Uterus (tissue), 4 donors: ENCODE measurements at places on chromosomes 7 and 10.

- DNase-seq = no peak
Observed at GRCh38 chr10:128130051-128130450, 3.8 kb upstream of the MKI67 start.

- DNase-seq = peak; percentile 50
Observed at GRCh38 chr10:112375721-112376395, 1.9 kb downstream of the ACSL5 start.

DNA sequence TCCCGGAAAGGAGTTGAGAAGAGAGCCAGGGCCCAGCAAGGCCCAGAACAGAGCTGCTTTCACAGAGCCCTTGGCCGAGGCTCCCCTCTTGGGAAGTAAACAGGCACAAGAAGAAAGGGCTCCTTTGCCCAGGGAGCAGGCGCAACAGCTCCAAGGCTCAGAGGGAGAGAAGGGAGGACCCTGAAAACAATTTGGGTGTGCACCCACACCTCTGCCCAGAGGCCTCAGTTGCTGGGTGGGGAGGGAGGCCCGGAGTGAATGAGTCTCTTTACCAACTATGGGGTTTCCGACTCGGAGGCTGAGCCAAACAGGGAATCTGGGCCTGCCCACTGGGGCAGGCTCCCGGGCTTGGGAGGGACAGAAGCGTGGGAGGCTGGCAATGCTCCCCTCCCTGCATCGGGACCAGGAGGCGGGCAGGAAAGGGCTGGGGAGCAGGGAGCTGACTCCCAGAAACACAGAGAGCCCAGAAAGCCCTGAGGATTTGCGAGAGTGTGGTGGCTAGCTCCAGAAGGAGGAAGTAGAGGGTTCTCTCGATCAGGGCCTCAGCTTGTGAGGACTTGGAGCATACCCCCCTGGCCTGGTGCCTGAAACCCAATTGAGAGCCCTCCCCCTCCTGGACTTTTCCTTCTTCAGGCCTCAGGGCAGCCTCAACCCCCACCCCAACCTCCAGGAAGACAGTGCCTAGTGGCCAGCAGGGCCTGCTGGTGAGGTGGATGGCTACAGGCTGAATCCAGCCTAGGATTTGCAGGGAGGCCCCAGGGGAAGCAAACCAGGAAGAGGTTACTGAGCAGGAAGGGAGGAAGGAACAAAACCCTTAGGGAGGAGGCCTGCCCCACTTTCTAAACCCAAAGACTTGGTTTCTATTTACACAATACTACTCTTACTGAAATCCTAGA is 6.2 kb downstream of the C10orf105 start:
- DNase-seq = peak; percentile 96

GRCh38 chr7:92034116-92034515 is 93.5 kb downstream of the AKAP9 start:
- no peak for DNase-seq

- no peak for DNase-seq
Observed at GRCh38 chr10:554182-554848, 135.2 kb downstream of the DIP2C start.
